ENCODE measurements at places on chromosomes 6 and 20.

- DNase-seq = no peak
Measured at GRCh38 chr20:61173961-61174725, 77.9 kb upstream of the CDH4 start.

DNA sequence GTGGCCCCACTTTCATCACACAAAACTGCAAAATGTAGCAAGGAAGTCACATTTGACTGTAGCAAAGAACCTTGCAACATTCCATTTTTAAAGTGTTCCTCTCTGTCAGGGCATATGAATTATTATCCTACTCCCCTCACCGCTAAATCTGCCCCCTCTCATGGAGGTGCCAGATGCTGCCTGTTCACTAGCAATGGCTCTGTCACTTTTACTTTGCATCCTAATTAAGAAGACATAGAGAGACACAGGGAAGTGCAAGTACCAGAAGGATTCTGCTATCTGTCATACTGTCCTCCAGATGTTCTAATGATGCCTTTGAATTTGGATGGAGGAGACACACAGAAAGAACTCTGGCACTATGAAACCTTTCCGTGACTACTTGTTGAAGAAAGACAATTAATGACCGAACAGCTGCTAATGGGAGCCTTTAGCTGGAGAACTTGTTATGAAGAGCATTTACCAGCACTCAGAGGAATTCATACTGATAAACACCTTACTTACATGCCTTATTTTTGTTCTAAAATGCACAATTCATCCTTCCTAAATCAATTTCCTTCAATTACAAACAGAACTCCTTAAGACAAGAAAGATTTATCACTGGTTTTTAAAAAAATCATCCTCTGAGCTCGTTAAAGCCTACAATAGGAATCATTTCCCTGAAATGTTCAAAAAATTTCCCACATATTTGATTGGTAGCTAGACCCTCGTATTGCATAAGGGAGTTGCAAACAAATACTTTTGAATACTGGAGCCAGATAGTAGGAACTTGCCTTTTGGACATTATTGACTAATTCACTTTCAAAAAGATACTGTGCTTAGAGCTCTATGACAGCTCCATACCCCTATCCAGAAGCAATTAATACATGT is 292.6 kb downstream of the UBE3D start:
- DNase-seq = no peak

DNA sequence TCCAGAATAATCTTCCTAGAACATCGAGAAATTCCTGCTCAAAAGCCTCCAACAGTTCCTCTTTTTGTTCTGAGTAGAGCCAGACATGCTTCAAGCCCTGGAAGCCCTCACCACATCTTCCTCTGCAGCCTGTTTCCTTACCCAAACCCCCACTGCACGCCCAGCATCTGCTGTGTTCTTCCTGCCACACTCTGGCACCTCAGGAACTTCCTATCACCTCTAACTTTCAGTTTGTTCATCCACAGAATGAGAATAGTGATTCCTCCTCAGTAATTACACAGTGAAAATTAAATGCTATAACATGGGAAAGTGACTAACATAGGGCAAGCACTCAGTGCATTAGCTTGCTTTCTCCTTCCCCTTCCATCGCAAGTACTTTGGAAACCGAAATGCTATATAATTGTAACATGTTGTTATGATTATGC is 26.3 kb downstream of the C6orf89 start:
- no peak for DNase-seq

- DNase-seq = no peak
Measured at GRCh38 chr6:149419696-149420404, 19.8 kb downstream of the SUMO4 start.

DNA sequence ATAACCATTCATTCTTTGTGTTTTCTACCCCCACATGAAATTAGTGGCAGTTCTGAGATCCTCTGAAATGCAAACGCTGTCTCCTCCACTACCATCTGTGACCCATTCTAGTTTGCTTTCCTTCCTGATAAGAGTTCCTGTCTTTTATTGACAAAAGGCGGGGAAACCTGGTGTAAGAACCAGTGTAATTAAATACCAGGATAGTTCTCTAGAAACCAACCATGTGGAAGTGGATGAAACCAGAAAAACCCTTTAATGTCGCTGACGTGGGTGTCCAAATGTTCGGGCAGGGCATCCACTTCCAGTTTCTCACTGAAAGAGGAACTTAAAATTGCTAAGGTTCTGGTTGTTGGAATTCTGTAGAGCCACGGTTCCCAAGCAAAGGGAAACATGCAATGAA is 79.1 kb downstream of the TNFRSF21 start:
- no peak for DNase-seq

GRCh38 chr20:62824476-62825332 is 7.9 kb downstream of the COL9A3 start:
- no peak for DNase-seq

- no peak for DNase-seq
Measured at GRCh38 chr6:6362056-6362840, 41.8 kb upstream of the F13A1 start.

DNA sequence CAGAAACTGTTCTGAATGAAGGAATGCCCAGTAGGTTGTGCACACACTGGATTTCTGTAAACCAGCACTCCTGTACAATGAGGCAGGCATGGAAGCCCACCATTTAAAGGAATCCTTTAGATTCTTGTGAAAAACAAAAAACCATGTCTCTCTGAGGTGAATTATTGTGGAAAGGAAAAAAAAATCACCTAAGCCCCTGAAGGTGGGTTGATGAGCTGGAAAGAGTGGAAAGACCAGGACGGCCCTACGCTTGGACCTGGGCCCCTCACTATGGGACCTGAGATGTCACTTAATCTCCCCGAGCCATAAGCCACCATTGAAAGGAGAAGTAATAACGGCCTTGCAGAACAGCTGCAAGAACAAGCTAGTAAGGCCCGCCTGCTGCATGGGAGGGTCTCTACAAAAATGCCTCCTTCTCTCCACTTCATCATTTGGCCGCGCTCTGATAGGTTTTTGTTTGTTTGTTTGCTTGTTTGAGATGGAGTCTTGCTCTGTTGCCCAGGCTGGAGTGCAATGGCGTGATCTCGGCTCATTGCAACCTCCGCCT is 68.8 kb downstream of the RAB44 start:
- no peak for DNase-seq

- no peak for DNase-seq
Measured at GRCh38 chr6:166629628-166630027, 2.6 kb upstream of the RPS6KA2 start.

- no peak for DNase-seq
Measured at GRCh38 chr6:101083533-101084175, 202.5 kb upstream of the ASCC3 start.

DNA sequence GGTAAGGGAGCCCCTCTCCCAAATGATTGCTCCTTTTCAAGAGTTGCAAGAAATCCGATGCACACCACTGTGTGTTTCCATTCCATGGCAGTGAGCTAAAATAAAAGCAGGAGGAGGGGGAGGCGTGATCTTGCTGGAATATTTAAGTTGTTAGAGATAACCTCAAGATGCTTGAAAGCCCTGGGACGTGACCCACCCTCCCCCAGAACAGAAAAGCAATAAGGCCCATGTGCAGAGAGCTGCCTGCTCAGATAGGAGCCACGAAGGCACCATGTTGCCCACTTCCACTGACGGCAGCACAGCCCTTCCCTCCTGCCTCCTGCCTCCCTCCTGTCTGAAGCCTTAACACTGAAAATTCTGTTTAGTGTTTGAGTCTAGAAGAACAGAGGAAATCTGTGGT is 432.6 kb upstream of the CDH4 start:
- no peak for DNase-seq

DNA sequence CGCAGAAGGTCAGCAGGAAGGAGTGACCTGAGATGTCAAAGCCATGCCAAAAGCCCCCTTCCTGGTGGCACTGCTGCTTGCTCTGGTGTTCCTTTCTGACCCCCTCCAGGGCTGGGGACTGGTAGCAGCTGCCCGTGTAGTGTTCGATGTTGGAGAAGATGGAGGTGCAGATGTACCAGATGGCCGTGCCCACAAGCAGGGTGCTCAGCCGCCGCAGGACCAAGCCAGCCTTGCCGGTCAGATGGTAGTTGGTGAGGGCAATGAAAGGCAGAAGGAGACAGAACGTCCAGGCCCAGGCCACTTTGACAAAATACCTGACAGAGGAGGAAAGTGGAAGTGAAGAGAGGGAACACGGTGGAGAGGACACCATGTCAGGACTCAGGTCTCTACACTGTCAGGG is 4.1 kb downstream of the FITM2 start:
- no peak for DNase-seq

- no peak for DNase-seq
Measured at GRCh38 chr6:38507173-38507572, 132.6 kb downstream of the BTBD9 start.

- DNase-seq = no peak
Measured at GRCh38 chr6:6696867-6697531, 108.5 kb downstream of the LY86 start.

DNA sequence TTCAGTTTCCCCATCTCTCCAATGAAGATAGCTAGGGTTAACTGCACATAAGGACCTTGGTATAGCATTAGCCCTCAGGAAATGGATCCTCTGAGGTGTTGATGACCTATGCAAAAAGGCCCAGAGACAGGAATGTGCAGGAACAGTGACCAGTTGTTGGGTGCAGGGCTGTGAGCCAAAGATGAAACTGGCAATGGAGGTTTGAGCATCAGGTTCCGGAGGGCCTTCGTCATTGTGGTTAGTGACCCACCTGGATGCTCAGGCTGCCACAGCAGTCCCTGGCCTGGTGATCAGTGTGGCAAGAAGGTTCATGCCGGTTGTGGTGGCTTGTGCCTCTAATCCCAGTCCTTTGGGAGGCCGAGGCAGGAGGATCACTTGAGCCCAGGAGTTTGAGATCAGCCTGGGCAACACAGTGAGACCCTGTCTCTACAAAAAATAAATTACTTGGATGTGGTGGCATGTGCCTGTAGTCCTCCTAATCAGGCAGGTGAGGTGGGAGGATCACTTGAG is 43.7 kb downstream of the TM9SF4 start:
- DNase-seq = no peak

GRCh38 chr6:105428342-105428957 is 25.6 kb upstream of the PREP start:
- DNase-seq = no peak

DNA sequence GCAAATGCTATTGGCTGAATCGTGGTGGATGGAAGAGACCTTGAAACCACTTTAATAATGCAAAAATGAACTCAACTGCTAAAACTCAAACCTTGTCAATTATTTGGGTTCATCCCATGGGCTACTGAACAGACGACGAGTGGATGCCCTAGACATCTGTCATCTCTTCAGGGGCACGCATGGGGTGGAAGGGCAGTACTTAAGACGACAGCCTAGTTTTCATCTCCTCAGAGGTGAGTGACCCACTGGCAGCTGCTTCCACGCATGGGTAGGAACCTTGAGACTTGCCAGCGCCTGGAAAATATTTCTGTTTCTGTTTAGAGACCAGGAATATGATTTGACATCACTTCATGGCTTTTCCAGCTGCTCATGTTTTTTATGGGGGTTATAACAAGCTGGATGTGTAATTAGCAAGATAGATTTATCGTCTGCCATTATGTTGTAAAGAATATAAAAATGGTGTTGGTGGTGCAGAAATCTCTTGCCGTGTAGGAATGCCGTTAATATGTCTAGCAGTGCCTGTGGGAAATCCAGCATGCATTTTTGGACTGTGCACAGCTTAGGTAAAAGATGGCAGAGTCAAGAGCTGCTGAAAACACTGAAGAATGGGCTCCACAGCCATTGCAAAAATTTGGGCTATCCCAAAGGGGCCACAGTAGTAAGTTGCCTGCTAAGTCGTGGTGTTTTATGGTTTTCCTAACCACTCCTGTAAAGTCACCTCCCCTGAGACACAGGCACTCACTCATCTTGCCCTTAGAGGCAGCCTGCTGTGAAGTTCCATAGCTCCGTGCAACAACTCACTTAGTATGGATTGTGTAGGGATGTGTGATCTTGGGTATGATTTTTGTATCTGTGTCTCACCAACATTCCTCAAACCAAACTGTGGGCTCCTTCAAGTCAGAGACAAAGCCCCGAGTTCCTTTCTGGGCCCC is 203.3 kb downstream of the EYA2 start:
- no peak for DNase-seq

DNA sequence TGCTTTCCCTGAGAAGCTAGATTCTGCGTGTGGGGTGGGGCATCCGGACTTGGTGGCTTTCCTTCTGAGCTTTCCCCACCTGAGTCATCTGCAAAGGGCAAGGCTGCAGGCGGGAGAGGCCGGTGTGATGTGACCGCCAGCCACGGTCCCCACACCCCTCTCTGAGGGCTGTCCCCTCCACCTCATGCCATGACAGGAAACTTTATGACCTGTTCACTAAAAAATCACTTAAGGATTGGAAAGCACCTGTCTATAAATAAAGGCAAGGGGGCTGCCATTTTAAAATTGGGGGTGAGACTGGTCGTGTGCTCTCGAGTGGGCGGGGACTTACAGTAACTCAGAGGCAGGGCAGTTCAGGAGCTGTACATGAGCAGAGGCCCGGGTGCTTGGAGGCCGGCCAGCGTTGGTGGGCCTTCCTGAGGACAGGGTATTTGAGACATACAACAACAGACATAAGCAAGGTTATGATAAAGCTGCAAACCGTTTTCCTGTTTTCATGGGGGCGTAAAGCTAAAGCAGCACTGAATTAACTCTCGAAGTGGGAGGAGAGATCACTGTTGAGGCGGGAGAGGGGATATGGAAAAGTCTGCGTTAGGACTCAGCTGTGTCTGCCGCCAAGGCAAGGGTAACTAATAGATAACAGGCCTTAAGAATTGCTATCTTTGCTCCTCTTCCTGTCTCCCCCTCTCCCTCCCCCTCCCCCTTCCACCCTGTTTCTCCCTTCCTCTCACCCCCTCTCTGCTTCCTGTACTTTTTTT is 16.1 kb upstream of the SERPINB1 start:
- DNase-seq = peak; percentile 71

- DNase-seq = no peak
Measured at GRCh38 chr6:63573899-63574553, 1.7 kb downstream of the LOC128125822 start.

- no peak for DNase-seq
Measured at GRCh38 chr6:52672412-52673025, 1.6 kb downstream of the TMEM14A start.

- DNase-seq = no peak
Measured at GRCh38 chr6:29510202-29510601, 22.4 kb upstream of the MAS1L start.

DNA sequence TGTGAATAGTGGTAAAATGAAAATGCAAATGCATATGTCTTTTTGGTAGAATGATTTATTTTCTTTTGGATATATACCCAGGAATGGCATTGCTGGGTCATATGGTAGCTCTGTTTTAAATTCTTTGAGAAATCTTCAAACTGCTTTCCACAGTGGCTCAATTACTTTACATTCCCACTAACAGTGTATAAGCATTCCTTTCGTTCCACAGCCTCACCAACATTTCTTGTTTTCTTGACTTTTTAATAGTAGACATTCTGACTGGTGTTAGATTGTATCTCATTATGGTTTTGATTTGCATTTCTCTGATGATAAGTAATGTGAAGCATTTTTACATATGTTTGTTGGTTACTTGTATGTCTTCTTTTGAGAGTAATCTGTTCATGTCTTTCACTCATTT is 144.0 kb downstream of the SIM1 start:
- no peak for DNase-seq

DNA sequence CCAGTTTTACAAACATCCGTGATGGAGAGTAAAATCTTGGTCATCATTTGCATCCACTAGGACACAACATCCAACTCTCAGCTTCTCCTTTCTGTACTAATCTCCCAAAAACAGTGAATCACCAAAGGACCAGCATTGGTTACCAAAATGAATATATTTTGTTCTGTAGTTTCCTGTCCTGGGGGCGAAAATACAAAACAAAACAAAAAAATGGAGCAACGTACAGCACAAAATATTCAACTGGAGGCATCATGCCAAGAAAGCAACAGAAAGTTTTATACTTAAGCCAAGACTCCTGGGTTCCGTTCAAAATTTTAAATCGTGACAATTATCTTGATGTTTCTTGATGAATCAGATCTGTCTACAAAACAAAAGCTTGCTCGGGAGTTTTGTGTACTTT is 126.6 kb upstream of the CCDC28A start:
- no peak for DNase-seq
